Nucleus accumbens (tissue), 56 donors: ENCODE measurements at places on chromosomes 7 and 10.

DNA sequence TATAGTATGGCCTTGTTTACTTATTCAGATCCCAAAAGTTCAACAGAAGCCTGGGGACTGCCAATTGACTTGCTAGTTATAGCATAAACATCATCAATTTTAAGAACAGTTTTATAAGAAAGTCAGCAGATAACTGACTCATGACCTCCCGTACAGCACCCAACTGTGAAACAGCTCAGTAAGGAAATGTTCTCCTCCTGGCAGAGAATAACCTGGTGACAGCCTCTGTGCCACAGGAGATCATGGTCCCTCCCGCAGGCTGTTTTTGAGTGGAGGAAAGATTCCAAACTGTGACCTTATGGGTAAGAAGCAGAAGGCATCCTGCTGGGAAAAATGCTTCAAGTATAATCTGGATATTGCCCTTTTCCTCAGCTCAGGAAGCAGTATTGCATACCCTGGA is 182.5 kb downstream of the SEMA3D start:
- DNase-seq: no peak

DNA sequence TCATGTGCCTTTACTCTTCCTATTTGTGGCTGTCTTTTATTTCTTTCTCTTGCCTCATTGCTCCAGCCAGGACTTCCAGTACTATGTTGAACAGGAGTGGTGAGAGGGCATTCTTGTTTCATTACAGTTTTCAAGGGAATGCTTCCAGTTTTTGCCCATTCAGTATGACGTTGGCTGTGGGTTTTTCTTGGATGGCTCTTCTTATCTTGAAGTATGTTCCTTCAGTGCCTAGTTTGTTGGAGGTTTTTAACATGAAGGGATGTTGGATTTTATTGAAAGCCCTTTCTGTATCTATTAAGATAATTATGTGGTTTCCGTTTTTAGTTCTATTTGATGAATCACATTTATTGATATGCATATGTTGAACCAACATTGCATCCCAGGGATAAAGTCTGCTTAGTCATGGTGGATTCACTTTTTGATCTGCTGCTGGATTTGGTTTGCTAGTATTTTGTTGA is 96.8 kb downstream of the GLCCI1 start:
- no peak for DNase-seq

GRCh38 chr7:133783276-133783675 is 343.9 kb upstream of the LRGUK start:
- no peak for DNase-seq

DNA sequence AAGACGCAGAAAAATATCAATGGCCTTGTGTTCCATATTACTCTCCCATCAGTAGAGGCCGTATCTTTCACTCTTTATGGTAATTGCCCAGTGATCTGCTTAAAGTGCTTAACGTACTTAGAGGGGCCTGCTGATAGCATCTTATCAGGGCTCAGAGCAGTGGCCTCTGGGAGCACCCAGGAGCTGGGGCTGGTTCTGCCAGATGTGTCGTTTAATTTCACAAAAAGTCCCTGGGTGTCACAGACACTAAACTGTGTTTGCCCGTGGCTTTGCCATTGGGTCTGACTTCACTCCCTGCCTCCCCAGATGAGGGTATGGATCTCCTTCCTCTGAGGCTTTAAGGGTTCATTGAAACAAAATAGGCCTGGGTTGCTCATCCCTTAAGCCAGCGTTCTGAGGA is 435.3 kb downstream of the GATA3 start:
- DNase-seq: no peak

GRCh38 chr7:25353732-25354131 is 125.4 kb upstream of the NPVF start:
- DNase-seq: no peak

DNA sequence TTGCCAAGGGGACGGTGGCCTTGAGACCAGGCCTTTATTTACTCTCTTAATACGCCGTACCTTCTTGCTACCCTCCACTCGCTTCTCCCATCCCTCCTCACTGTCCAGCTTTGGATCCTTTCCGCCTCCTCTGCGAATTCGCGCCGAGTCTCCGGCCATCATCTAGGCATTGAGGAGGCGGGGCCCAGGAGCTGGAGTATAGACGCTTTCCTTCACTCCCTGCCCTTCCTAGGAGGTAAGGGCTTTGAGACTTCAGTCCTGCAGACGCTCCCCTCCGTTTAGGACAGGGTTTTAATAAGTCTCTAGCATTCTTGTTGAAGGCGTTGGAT is 538 bp downstream of the TFAM start:
- DNase-seq: peak; percentile 28

- no peak for DNase-seq
These were observed 107.4 kb upstream of the FAM204A start for GRCh38 chr10:118449521-118449920.

- DNase-seq: no peak
These were observed 7.4 kb downstream of the ARHGAP21 start for GRCh38 chr10:24716295-24716694.

- no peak for DNase-seq
These were observed 1.9 kb downstream of the ERV3-1 start for GRCh38 chr7:65004575-65004974.

- DNase-seq: peak; percentile 14
These were observed 76.8 kb upstream of the LEP start for GRCh38 chr7:128164061-128164954.

DNA sequence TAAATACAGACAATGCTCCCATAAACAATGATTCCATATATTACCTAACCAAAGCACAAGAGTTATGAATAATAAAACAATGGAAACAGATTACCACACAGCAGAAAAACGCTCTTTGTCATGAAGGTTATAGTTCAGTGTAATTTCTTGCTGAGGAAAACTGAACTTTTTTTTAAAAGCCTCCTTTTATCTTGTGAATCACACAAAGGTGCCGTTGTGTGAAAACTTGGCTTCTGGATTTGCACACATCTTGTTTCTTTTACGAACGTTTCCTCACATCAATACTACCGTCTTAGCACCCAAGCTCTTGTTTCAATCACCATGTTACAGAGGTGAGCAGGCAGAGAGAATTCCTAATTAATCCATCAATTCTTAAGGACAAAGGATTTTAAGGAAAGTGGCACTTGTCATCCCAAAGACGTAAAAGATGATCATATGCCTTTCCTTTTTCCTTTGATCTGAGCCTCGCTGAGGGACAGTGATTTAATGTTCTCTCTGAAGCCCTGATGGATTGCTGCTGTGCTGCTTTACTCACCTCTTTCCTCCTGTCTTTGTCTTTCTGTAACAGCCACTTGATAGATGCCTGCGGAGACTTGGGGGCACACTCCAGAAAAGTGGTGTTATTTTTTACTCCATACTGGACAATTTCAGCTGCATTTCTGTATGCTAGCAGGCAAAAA is 110.1 kb downstream of the CD36 start:
- DNase-seq: no peak

- DNase-seq: no peak
These were observed 75.3 kb upstream of the TAS2R16 start for GRCh38 chr7:123070702-123071286.

- DNase-seq: no peak
These were observed 43.6 kb downstream of the LAMB4 start for GRCh38 chr7:108086546-108086945.

DNA sequence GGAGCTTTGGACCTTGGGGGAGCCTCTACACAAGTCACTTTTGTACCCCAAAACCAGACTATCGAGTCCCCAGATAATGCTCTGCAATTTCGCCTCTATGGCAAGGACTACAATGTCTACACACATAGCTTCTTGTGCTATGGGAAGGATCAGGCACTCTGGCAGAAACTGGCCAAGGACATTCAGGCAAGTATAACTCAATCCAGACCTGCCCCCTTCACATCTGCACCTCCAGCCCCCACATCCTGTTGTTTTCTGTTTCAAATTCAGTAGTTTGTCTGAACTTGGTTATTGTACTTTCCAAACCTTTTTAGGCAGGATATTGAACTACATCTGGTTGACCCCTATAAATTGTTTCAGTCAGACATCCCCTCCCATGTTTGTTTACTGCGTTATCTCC is 62.4 kb upstream of the CC2D2B start:
- DNase-seq: no peak

DNA sequence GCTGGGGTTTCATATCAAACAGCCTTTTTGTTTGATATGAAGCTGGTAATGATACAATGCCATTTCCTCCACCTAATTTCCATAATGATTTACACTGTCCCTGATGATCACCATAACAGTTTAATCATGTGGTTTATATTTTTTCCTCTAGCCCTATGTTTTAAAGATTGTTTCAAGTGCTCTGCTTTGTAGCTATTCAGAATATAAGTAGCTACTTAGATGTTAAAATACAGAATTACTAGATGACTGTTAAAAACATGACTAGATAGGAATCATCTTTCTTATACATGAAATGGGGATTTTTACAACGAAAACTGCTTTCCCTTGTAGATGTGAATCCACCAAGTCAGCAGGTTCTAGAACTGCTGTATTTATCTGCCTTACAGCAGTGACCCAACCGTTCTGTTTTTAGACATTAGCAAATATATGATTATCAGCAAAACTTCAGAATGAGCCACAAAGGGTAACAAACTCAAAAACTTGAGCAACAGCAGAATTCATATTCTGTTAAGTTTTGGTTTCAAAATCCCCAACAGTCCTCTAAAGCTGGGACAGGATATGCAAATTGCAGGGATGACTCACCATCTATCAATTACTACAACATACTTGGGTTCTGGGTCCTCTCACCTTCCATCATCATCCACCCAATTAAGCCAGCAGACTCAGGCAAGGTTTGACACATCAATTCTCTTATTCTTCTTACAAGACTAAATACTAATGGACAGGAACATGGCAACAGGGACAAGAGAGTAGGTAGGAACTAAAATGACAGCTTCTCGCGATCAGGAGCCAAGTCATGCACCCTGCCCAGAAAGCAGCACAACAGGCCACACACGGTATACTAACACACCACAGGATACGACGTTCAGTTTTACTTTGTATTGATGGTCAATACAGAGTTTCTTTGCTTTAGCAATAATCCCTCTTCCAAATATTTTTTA is 83.9 kb downstream of the PIP4K2A start:
- DNase-seq: no peak

DNA sequence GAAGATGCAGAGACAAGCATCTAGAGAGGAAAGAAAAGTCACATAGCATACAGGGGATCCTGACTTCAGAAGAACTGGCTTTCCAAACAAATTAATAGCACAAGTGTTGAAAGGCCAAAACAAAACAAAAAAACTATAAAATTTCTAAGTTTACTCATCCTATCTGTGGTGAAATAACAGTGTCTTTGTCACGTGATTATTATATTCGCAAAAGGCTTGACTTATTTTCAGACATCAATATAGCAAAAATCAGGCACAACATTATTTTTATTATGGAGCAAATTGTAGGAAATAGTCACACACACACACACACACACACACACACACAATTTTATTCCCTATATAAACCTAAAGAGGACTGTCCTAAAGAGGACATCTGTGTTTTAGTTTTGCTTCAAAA is 272.3 kb downstream of the CNTNAP2 start:
- DNase-seq: no peak

DNA sequence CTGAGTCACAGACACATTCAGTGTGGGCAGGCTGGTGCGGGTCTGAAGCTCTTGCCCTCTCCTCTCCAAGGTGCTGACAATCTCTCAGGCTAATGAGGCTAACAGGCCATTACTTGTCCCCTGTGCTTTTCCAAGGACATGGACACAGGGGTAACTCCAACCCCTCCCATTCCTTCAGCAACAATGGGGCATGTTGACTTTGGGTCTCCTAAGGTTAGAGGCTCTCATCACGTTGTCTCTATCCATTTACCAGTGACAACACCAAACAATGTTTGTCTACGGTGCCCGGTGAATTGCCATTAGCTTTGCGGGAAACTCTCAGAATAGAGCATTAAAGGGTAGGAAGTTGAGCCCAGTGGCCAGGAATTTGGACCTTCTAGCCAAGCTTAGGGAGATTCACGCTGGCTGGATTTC is 101.6 kb upstream of the TNS3 start:
- DNase-seq: no peak

DNA sequence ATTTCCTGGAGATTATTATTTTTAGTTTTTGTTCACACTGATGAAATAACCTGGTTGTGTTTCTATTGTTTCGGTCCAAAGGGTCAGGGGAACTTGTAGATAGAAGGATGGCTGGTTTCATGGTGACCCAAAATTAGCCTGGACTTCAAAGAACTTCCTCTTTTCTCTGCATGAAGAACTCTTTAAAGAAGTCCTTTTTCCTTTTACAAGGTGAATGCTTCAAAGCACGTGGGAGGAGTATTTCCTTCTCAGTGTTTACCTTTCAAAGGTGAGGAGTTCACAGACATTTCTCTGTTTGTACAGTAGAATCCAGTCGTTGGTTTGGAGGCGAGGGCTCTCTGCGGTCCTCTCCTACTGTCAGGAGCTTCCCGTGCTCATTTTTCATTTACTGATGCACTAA is 561.7 kb downstream of the GATA3 start:
- no peak for DNase-seq

DNA sequence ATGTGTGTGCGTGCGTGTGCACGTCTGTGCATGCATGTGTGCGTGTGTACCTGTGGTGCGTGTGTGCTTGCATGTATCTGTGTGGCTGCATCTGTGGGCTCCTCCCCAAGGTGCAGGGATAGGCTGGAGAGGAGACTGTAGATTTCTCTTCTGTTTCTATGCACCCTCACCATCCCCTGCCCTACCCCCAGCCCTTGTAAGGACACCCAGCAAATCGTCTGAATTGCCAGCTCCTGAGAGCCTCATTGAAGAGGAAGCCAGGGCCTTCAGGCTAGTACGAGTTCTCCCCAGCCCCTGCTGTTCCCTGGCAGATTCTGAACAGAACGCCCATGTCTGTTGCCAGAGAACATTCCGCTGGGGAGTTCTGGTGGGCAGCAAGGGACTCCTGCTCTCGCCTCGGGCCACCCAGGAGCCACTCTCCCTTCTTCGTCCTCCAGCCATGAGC is 17.0 kb upstream of the TRIM8 start:
- peak; percentile 45 for DNase-seq

GRCh38 chr7:1579481-1580421 is 9.9 kb upstream of the PSMG3 start:
- peak; percentile 48 for DNase-seq

DNA sequence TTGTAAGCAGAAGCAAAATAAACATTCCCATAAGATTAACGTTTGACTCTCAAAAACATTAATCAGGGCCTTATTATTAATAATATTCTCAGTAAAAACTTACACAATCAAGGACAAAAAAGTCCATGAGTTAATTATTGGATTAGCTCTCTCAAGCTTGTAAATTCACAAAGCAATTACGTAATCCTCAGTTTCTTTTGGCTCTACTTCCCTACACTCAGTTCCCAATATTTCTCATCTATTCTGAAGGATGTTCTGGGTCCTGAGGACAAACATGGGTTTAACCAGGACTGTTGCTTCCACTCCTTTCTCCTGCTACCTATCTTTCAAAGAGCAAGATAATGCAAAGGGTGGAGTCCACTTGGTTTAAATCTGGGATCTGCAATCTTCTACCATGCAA is 15.1 kb downstream of the FBXL13 start:
- DNase-seq: no peak
